Activated naive CD8-positive, alpha-beta T cell treated with anti-CD3 and anti-CD28 coated beads, Interleukin-2, amount 10 ng/mL, durations not matched to agents 7 days and 5 days (primary cell): ENCODE measurements at places on chromosomes 2 and 18. TPM values are rescaled to one million over a fixed set of nuclear protein-coding genes. Genes with fewer than 3 reads are reported as not detected.
A peak's percentile ranks its signal among the peaks of the same experiment; 100 is the strongest.

TCF23 gene
- not detected for total RNA-seq

OTOF gene
- 58.0 TPM for total RNA-seq

HNMT gene
- total RNA-seq: 0.28 TPM

RAMP1 gene
- 0.68 TPM for total RNA-seq

EEF1B2 gene
- 506 TPM for total RNA-seq

GAL3ST2 gene
- 0.22 TPM for total RNA-seq

HRH4 gene
- total RNA-seq: 0.23 TPM

LINC00305 gene
- total RNA-seq: not detected

ARHGEF33 gene
- 0.62 TPM for total RNA-seq

NOL4 gene
- total RNA-seq: not detected

NAB1 gene
- total RNA-seq: 33.0 TPM

DNA sequence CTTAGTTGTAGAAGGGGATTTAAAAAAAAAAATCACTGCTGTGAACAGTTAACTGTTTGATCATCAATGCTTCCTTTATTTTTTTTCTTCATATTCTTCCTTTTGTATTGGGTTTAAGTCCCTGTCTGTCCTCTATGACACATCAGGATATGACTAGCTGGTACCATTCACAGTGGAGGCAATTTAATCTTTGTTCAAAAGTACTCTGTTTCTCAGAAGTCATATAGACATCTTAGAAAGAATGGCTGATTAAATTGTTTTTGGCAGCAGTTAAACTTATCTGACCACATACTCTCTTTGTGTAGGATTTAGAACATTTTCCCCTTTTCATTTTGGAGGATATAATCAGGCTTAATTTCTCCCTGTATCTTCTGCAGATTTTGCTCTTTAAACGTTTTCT is 807.8 kb upstream of the CDH2 start:
- DNase-seq: no peak

GRCh38 chr18:43081396-43081795 is 34.1 kb downstream of the RIT2 start:
- DNase-seq: no peak

GRCh38 chr18:59148192-59148591 is 8.5 kb downstream of the SEC11C start:
- no peak for DNase-seq

GRCh38 chr18:42163321-42163720 is 208.3 kb downstream of the PIK3C3 start:
- DNase-seq: no peak

- no peak for DNase-seq
Measured at GRCh38 chr2:143015656-143016055, 113.6 kb upstream of the ARHGAP15 start.

DNA sequence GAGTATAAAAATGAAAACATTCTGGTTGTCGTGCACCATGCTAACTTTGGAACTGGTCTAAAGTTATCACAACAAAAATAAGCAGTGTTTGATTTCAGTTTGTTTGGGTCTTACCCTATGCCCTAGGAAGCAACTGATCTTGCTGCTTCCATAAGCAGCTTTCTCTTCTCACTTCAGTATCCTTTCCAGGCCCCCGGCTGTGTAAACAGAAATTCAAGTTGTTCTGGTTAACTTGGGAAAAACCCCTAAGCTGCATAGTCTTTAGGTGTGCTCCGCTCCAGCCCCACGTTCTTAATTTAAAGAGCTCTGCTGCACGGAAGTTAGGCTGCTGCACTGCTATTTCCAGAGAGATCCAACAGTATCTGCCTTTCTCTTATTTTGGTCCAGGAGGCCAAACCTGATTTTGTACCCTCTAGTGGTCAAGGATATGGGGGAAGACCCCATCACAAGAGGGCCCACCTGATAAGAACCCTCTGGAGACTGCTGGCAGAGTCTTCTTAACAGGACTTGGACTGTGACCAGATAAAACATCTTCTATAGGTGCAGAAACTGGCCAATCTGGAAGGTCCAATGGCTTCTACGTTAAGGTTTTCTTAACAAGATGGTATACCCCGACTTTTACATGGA is 69.1 kb downstream of the FEZ2 start:
- DNase-seq: no peak

- no peak for DNase-seq
Measured at GRCh38 chr2:238942726-238943300, 94.9 kb downstream of the TWIST2 start.

DNA sequence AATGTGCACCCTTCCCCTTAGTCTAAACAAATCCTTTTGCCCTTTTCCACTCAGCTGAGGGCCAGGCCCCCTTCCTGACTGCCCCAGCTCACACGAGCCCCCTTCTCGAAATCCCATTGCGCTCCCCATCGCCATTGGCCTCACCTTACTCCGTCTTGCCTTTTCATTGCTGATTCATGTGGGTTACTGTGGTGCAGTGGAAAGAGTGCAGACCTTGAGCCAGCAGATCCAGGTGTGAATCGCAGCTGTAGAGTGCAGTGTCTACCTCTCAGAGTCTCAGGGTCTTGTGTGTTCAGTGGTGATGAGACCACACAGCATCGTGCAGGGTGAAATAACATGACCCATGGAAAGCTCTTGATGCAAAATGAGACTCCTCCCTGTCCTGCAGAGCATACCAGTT is 132.4 kb upstream of the APCDD1 start:
- no peak for DNase-seq

DNA sequence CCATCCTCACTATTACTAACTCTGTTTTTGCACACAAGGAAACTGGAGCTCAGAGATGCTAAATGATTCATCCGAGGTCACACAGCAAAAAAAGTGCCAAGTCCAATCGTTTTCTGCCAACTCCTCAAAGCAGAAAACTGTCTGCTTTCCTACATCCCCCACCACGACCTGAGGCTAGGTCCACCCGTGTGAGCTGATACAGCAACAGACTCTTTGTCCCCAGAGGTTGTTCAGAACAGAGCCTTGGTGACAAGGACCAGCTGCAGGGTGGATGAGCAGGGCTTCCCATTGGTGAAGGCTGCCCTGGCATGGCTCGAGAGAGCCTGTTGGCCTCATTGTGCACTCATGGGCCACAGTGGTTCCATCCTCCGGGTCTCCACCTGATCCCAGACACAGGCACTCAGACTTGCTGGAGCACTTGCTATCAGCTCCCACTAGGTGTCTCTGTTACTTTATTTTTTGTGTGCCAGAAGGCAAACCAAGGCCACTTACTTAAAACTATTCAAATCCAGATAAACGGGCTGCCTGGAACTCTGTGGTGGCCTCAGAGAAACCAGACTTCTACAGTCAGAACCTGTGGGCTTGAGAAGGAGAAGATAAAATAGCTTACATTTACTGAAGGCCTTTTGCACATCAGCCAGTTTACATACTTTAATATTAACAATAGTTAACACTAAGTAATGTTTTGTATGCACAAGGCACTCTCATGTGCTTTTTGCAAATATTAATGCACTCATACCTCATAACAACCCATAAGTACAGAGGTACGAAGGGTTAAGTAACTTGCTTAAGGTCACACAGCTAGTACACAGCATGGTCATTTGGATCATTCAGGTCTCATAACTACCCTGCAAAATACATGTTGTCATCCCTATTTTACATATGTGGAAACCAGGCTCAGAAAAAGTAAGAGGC is 62.9 kb upstream of the CTIF start:
- no peak for DNase-seq

DNA sequence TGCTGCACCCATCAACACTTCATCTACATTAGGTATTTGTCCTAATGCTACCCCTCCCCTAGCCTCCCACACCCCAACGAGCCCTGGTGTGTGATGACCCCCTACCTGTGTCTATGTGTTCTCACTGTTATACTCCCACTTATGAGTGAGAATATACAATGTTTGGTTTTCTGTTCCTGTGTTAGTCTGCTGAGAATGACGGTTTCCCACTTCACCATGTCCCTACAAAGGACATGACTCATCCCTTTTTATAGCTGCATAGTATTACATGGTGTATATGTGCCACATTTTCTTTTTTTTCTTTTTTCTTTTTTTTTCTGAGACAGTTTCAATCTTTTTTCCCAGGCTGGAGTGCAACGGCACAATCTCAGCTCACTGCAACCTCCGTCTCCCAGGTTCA is 284.1 kb upstream of the CYP26B1 start:
- DNase-seq: no peak

- DNase-seq: no peak
Measured at GRCh38 chr2:207790898-207791297, 21.2 kb upstream of the FZD5 start.

DNA sequence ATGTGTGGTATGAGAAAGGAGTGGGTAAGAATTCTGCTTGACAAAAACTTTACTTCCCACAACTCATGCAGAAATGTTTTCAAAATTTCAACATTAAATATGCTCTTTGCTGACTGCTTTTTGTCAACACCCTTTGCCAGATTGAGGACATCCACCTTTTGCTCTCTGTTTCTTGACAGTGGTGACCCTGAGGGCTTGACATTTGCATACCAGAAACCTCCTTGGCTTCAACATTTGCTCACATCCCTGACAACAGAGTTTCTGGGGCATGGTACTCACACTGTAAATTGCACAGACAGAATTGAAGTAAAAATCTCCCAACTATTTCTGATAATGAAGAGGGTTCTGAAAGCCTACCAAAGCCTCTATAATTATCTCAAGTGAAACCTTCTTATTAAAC is 95.7 kb downstream of the RND3 start:
- no peak for DNase-seq

GRCh38 chr2:175414882-175415487 is 233.5 kb upstream of the ATP5MC3 start:
- DNase-seq: no peak

DNA sequence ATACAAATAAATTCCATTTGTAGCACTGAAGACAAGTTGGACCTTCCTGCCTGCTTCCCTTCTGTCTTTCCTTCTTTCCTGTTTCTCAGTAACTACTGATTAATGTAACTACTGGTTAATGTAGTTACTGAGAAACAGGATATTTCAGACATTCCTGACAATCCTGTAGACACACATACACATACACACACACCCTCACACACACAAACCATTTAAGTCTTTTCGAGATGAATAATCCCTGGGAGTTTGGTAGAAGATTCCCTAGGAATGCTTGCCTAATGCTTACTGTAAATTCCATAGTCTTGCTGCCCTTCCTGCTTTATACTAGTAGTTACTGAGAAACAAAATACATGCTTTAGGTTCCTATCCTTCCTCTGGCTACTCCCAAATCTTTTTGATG is 83.9 kb downstream of the PIK3C3 start:
- no peak for DNase-seq

DNA sequence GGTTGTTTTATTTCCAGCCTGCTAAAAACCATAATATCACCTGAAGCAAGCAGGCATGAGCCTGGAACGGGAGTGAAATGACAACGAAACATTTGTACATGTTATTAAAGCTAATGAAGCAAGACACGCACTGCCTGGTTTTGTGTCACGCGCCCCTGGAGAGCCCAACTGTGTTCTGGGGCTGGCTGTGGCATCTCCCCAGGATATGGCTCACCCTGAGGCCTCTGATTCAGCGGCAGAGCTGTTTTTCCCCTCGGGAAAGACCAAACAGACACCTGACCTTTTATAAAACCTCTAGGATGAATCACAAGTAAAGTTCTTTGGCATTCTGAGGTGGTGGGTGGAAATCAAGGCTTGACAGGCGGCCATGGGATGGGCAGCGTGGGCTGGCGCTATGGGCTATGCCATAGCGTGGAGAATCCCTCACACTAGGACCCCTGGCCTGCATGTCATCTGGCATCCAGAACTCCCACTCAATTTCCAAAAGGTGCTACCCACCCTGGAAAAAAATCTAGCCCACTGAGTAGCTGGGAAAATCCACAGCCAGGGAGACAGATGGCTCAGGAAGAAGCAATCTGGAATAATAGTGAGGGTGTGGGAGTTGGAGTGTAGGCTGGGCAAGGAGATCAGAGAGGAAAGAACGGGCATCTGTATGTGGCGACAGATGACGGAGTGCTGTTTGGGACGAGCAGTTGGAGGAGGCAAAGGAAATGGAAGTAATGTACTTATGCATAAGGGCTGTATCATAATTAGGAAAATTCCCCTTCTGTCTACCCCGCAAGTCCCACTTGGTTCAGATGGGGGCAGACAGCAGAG is 262.0 kb downstream of the AFF3 start:
- DNase-seq: no peak

DNA sequence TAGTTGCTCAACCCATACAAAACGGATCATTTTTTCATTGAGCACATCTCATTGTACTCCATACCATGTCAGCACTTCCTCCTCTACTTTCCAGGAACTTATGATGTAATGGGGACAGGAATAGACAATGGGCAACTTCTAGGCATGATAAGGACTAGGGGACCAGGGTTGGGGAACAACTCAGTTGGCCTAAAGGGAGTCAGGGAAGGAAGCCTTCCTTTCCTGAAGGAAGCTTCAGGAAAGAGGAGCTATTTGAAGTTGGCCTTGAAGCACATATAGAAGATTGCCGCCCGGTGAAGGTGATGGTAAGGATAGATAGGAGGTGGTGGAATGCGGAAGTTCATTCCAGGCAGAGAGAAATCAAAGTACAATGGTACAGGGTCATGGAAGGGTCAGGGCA is 283.9 kb downstream of the SLC8A1 start:
- no peak for DNase-seq

- peak; percentile 73 for DNase-seq
Measured at GRCh38 chr2:43877782-43878464, 39.2 kb downstream of the ABCG8 start.

DNA sequence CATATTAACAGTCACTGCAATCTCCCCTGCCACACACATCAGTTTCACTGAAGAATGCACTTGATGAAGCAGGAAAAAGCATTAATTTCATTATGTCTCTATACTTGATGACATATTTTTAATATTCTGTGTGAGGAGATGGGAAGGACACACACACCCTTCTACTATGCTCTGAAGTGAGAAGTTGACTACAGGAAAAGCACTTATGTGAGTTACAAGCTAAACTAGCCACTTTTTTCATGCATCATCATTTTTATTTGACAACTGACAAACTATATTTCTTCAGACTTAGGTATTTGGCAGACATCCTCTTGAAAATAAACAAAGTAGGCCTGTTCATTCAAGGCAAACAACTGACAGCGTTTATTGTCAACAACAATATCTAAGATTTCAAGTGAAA is 150.4 kb upstream of the ID2 start:
- DNase-seq: no peak

- no peak for DNase-seq
Measured at GRCh38 chr2:2271469-2271941, 59.6 kb downstream of the MYT1L start.

GRCh38 chr2:239276851-239277250 is 124.0 kb downstream of the HDAC4 start:
- peak; percentile 26 for DNase-seq
